Left lung (tissue), 14 donors: ENCODE measurements at places on chromosomes 4 and X. TPM values are rescaled to one million over a fixed set of nuclear protein-coding genes. Genes with fewer than 3 reads are reported as not detected.
A peak's percentile ranks its signal among the peaks of the same experiment; 100 is the strongest.

DNA sequence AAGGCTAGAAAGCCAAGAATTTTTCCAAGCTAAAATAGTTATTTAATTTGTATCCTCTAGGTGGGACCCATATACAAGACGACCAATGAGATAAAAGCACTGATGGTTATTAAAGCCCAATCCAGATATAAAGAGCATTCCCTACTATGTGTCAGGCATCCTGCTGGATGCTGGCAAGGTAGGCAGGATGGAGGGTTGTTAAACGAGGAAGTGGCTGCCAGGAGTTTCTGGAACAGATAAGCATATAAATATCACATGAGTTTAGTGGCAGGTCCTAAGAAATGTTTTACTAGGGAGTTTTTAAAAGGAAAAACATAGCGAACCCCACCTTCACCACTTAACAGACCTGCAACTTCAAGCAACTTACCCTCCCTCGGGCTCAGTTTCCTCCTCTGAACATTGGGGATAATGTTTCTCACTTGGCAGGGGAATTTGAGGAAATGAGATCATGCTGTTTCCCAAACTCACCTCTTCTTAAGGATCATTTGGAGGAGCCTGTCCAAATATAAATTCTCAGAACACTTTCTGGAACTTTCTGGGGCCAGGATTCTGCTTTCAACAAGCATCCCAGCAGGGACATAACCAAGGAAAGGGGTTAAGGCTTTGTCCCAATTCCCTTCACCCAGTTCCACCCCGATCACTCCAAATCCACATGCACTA, 94.3 kb upstream of the LDB2 start:
- no peak for DNase-seq

CTAG2 gene
- total RNA-seq = not detected

- DNase-seq = no peak
Observed at GRCh38 chr4:7892212-7893019, 47.2 kb downstream of the AFAP1 start.

GRCh38 chr4:47737326-47737725, 100.5 kb downstream of the CORIN start:
- no peak for DNase-seq

- no peak for DNase-seq
Observed at GRCh38 chr4:11544211-11544610, 115.5 kb upstream of the HS3ST1 start.

- DNase-seq = no peak
Observed at GRCh38 chrX:40392599-40392998, 188.2 kb upstream of the ATP6AP2 start.

GRCh38 chrX:39144323-39144722, 343.1 kb downstream of the MID1IP1 start:
- DNase-seq = no peak

GRCh38 chr4:4820261-4820660, 39.2 kb upstream of the MSX1 start:
- DNase-seq = no peak

DNA sequence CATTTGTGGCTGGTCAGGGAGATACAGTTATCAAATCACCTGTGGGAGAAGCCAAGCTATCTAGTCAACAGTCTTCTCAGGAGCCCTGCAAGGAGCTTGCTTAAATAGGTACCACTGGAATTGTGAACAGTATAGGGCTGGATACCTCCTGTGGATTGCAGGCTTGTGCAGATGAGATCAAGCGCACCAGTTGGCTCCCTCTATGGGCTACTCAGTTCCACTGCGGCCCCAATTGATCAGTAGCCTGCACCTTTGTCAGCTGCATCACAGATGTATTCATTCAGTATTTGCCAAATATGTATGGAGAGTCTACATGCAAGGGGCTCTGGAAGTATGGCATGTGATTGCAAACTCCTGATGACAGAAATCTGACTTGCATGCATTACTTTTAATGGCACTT, 28.6 kb downstream of the TEX13A start:
- no peak for DNase-seq

DNA sequence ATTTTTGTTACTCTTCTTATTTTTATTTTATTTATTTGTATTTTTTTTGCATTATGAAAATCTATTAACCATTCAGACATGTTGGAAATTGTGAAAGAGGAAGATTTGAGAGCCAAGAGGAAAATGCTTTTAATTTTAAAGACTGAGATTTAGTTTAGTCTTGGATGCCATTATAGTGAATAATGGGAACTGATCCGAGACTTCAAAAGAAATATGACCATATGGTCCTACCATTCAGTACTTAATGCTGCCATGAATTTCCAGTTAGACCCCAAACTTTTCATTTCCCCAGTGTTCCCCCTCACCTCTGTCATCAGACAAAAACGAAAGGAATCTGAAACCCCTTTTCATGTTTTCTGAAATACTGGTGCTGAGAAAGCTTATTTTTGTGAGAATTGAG, 95.5 kb downstream of the TENM3 start:
- no peak for DNase-seq

DNA sequence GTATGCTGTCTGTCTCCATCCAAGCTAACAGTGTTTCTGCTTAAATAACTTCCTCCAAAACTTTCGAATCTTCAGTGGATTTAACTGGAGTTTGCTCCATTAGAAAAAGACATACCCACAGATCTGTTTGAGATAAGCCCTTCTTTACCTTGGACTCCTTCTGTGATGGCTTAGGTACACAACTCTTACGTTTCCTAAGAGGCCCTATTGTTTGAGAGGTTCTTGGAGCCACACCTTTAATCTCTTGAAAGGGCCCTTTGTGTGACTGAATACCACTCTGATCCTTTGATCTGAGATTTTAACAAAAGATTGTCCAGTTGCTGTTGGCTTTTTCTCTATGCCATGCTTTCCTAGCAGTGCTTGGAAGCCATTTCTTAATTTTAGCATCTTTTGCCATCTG, 92.5 kb downstream of the AKAP4 start:
- DNase-seq = no peak

NPY1R gene
- total RNA-seq = 1.5 TPM

USP9X gene
- total RNA-seq = 83.3 TPM

PDZD4 gene
- 3.5 TPM for total RNA-seq

- DNase-seq = peak; percentile 76
Observed at GRCh38 chr4:86972997-86973396, 38.2 kb downstream of the AFF1 start.

DNA sequence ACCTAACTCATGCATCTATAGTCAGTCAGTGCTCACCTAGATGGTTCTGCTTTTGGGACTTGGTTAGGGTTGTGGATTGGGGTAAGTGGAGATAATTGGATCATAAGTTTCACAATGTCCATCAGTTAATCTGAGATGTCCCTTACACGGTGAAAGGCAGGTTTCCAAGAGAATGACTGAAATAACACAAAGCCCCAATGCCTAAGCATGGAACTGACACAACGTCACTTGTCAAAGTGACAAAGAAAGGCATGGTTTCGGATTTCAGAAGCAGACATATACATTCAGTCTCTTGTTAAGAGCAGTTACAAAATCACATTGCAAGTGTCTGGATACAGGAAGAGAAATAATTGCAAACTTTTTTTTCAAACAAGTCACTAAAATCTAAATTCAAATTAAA, 1456.9 kb downstream of the TECRL start:
- DNase-seq = no peak

DNA sequence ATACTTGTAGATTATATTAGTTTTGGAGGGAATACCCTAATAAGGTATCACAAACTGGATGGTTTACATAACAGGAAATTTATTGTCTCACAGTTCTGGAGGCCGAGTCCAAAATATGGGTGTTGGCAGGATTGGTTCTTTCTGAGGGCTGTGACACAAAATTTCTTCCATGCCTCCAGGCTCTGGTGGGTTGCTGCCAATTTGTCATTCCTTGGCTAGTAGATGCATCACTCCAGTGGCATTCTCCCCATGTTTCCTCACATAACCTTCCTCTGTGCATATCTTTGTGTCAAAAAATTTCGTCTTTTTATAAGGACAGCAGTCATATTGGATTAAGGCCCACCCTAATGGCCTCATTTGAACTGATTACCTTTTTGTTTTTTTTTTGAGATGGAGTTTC, 49.3 kb downstream of the APELA start:
- DNase-seq = no peak

GRCh38 chrX:1075741-1076140, 136.7 kb downstream of the CRLF2 start:
- no peak for DNase-seq

RTL3 gene
- total RNA-seq = not detected

GRCh38 chrX:16839219-16839851, 30.8 kb downstream of the RBBP7 start:
- DNase-seq = no peak

CXCL9 gene
- total RNA-seq = 1.1 TPM

DNA sequence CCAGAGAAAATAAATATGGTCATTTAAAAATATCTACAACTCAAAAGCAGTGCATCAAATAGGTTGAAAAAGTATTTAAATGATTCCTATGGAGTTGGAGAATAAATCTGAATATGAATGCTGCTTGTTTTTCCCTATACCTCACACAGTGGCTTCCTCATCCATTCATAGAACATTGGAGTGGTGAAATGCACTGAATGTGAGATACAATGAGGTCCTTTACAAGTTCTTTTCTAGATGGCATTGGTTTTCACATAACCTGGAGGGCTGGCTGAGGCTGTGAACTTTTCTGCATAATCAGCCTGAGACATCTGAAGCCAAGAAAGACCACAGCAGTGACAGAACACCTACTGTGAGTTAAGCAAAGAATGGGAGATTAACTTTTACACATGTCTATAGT, 279.1 kb upstream of the NRK start:
- no peak for DNase-seq

DNA sequence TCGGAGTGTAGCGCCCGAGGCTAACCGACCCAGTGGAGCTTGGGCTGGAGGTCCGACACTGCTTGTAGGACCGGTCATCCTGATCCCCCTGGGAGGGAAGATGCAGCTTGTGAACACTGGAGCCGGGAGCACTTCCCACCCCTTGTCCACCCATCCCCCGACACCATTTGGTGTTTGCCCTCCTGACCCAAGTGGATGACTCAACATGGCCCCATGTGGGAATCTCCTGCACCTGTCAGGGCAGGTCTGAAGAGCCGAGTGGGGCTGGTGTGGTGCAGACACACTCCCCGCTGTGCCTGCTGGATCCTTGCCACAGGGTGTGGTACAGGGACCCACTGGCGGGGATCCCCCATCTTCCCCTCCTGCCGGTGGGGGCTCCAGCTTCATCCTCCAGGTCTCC, 90.0 kb upstream of the AFAP1 start:
- no peak for DNase-seq

DNA sequence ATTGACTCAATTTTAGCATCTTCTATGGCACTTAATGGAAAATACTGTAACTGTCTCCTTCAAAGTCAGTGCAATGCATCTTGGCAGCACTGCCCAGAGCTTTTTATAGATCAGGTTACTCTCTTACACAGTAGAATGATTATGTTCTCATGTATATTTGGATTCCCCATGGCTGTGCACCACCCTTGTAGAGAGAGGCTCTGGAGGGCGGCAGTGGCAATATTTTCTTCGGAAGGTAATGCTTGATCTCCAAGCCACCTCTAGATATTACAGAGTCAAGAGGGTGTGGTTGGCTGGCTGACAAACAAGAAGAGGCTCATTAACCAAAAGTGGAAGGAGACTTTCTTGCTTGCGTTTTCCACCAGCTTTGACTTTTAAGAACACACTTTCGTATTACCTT, 72.8 kb upstream of the ARSJ start:
- DNase-seq = peak; percentile 14

GRCh38 chr4:74148205-74148604, 9.7 kb upstream of the MTHFD2L start:
- no peak for DNase-seq

DNA sequence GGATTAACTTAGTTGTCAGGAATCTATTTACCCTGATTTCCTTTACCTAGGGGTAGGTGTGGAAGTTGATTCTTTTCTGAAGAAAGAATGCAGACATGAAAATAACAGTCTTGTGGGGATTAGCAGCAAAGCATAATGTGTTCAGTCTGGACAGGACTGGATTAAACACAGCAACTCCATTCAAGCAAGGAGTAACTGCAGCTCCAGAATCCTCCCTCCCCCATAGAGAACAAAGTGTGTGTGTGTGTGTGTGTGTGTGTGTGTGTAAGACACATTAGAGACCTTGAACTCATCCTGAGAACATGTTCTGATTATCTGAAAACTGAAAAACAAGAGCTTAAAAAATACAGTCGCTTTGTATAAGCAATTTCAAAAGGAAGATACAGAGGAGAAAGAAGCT, 9.3 kb downstream of the C4orf54 start:
- no peak for DNase-seq

DNA sequence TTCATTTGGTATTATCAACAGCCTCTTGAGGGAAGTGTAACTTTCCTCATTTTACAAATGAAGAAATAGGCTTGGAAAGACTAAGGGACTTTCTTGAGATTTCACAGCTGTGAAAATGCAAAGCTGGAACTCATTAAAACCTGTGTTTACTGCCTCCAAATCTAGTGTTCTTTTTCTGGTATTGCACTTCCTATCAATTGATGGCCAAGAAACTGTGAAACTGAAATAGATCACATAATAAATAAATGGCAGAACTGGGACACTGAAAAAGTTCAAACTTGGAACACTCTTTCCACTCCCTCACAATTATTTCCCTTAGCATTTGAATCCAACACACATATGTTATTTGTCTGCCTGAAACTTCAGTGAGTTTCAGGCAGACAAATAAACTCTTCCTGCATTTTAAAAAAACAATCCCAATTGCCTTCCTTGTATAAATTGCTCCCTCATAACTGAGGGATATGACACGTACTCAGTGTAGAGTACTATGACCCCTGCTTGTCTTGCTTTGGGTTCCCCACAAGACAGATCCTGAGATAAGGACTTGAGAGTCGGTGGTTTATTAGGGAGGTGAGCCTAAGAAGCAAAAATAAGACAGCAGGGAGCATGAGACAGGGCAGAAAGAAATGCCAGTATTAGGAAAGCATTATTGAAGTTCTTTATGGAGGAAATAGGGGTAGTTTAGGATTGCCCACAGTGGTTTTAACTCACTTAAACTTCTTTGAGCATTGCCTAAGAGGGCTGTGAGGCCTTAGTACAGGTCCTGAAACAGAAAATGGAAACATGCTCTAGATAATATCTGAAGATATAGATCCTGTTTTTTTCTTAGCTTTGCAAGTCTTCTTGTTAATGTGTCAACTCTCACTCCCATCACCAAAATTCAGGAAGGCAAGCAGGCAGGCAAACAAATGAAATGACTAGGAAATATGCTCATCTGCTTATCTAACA, 33.9 kb downstream of the RTL3 start:
- peak; percentile 17 for DNase-seq

DNA sequence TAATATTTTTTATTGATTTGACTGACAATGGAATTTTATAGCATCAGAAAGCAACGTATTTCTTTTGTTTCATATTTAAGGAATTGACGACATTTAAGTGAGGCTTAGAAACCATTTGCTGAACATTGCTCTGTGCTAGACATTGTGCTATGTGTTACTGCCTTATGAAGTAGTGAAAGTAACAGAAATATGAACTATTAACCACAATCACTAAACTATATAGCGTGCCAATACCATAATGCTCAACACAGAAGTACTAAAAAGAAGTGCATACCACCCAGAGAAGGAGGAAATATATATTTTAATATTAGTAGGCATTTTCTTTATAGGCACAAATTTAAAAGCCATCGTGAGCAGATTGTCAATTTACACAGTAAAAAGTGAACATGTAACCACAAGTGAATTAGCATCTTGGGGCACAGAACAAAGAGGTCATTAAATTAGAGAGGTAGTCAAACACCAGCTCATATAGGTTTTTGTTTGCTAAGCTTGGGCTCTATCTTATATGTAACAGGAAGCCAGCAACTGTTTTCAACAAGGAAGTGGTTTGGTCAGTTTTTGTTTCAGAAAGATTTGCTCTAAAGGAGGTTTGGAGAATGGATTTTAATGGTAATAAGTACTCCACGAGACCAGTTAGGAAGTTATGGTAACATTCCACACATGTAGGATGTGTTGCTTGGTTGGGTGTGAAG, 270.7 kb downstream of the GRXCR1 start:
- DNase-seq = no peak
